ENCODE measurements at places on chromosomes 5 and 9.

GRCh38 chr9:7984692-7985091 lies 185.1 kb upstream of the DMAC1 start:
- no peak for DNase-seq

GRCh38 chr9:89314955-89315354 lies 3.3 kb upstream of the SECISBP2 start:
- DNase-seq: no peak

DNA sequence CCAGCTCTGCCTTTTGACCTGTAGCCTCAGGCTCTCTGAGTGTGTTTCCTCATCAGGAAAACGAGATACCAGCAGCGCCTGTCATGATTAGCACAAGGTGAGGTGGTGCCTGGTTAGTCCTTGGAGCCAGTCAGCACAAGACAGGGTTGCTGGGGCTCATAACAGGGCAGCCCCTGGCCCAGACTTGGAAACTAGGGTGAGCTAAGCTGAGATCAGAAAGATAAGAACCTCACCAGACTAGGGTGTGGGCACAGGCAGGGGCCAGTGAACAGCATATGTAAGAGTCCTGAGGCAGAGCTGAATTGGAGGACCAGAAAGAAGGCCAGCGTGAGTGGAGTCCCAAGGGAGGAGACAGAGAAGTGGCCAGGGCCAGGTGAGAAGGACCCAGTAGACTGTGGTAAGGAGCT lies 42.7 kb upstream of the FUBP3 start:
- DNase-seq: no peak

GRCh38 chr9:129640871-129641749 lies 841 bp downstream of the ASB6 start:
- DNase-seq: no peak

DNA sequence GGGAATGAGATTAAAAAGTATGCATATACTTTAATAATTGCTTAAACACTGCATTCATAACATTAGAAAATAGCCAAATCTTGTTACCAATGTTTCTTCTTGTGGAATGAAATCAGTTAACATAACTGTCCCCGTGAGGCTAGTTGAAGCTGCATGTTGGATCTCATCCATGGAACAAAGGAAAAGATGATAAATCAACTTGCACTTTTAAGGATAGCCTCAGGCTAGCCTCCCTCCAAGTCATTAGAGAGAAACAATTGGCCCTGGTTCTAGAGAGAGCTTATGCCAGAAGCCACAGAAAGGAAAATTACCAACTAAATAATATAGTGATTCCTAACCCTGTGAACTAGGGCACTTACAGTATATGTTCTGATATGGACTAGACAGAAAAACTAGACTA lies 66.9 kb downstream of the GRIN3A start:
- DNase-seq: no peak

DNA sequence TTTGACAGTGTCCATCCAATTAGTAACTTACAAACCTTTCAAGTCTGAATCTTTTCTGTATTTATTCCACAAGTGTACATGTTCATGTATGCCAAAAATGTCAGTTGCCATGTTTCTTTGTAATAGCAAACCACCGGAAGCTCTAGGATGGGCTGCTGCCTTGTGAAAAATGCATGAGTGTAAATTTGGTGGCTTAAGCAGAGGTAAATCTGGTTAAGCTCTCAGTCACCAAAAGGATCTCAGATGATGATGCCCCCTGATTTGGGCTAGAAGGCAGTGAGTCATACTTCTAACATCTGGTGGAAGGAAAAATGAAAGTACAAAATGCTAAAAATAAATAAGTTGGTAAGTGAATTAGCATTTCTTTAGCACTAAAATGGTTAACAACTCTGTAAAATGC lies 567.5 kb downstream of the ELAVL2 start:
- DNase-seq: no peak

Data from NCI-H2171 (cell line).